Hepatocyte (in vitro differentiated cells): ENCODE measurements at places on chromosomes 16 and 17. TPM values are rescaled to one million over a fixed set of nuclear protein-coding genes. Genes with fewer than 3 reads are reported as not detected.

HLF gene
- 0.26 and 0.48 TPM in 2 replicates for polyA plus RNA-seq

CDR2L gene
- polyA plus RNA-seq = 14.6 and 17.0 TPM in 2 replicates

- no peak for DNase-seq
These were observed 29.8 kb downstream of the PITPNM3 start for GRCh38 chr17:6526362-6527152.

- no peak for DNase-seq
These were observed 40.7 kb downstream of the CDH13 start for GRCh38 chr16:82667437-82667836.

IL21R gene
- not detected in 2 replicates for polyA plus RNA-seq
